Left renal cortex interstitium (tissue), 4 donors: ENCODE measurements at places on chromosomes 16 and 17.

- DNase-seq, result no peak
Observed at GRCh38 chr17:82843904-82844680, 4.3 kb upstream of the ZNF750 start.

GRCh38 chr17:81130385-81131361, 34.6 kb upstream of the PVALEF start:
- no peak for DNase-seq

GRCh38 chr16:55284718-55285099, 39.3 kb upstream of the IRX6 start:
- no peak for DNase-seq

GRCh38 chr17:28279411-28279810, 39.6 kb upstream of the TMEM97 start:
- no peak for DNase-seq

DNA sequence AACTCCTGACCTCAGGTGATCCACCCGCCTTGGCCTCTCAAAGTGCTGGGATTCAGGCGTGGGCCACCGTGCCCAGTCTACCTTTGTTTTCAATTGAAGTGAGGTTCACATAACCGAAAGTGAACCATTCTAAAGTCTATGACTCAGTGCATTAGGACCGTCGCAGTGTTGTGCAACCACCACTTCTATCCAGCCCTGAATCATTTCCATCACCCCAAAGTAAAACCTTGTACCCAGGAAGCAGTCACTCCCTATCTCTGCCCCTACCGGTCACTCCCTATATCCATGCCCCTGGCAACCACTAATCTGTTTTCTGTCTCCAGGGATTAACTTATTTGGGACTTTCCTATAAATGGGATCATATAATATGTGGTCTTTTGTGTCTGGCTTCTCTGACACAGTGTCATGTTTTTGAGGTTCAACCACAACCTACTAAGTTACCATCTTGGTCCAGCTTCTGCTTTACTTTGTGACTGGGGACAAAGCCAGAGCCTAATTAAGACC, 28.3 kb upstream of the CDC42EP4 start:
- no peak for DNase-seq

DNA sequence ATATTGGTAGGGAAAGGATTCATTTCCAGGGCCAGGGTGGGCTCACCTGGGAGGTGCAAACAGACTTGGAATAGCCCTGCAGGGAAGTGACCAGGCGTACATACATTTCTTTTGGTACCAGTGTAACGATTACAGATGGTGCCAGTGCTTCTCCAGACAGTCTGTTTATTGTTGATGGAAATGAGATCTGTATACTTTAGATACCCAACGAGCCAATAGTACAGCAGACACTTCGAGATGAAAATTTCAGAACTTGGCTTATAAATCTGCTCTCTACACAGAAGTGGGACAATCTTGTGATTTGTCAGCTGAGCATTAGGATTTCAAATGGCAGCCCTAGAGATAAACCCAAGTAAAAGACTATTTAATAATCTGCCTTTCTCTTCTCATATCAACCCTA, 57.9 kb downstream of the HS3ST2 start:
- no peak for DNase-seq

DNA sequence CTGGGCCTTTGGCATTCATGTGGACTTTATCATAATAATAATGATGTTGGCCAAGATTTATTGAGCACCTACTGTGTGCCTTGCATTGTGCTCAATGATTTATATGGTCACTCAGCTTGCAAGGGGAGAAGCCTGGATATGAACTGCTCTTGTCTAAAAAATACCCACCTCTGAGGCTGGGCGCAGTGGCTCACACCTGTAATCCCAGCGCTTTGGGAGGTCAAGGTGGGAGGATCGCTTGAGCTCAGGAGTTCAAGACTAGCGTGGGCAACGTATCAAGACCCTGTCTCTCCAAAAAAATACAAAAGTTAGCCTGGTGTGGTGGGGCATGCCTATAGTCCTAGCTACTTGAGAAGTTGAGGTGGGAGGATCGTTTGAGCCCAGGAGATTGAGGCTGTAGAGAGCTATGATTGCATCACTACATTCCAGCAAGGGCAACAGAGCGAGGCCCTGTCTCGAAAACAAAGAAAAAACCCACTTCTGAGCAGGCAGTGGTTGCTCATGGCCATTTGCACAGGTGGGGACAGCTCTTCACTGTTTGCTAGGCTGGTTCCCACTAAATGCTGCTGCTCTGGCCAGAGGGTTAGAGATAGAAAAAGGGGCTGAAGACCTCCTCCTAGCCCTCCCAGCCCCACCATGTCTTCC, 4.3 kb upstream of the ADGRG1 start:
- no peak for DNase-seq

GRCh38 chr17:17344507-17345293, 41.5 kb downstream of the NT5M start:
- no peak for DNase-seq

DNA sequence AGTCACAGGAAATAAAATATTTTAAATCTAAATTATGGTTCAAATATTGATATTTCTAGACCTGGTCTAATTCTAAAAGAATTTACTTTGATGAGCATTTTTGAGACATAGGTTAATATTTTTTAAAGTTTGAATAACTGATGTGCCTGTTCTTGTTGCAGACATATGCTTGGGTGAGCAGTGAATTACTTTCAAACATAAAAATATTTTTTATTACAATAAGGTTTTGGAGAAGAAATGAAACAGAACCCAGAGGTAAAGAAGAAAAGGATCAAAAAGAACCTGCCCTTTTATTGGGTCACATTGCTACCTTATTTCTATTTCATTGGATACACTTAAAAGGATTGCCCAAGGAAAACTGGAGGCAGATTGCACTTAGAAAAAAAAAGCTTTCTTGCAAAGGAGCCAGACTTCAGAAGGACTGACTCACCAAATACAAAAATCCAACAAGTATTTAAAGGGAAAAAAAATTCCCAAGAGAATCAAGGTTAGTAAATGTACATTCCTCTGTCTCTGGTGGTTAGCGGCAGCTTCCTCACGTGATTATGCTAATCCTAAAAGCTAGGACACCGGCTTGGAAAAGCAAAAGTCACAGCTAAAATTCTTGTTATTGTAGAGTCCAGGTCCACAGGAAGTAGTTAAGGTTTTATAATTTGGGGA, 18.5 kb downstream of the ENPP7 start:
- no peak for DNase-seq

DNA sequence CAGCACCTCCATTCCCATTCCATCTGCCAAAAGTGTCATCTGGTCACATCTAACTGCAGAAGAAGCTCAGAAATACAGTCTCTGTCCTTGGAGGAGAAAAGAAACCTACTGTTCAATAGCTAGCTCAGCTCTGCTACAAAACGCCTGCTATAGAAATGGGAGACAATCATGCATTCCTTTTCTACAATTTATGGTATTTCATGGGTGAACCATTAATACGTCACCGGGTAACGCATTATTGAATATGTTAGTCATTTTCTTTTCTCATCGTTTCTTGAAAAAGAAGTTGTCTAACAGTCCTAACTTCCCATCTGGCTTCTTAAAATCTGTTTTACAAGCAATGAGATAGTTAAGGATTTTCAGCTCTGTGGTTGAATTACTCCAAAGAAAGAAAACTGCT, 496.7 kb upstream of the RBFOX1 start:
- no peak for DNase-seq

GRCh38 chr17:2798678-2799077, 2.4 kb downstream of the RAP1GAP2 start:
- DNase-seq, result no peak

DNA sequence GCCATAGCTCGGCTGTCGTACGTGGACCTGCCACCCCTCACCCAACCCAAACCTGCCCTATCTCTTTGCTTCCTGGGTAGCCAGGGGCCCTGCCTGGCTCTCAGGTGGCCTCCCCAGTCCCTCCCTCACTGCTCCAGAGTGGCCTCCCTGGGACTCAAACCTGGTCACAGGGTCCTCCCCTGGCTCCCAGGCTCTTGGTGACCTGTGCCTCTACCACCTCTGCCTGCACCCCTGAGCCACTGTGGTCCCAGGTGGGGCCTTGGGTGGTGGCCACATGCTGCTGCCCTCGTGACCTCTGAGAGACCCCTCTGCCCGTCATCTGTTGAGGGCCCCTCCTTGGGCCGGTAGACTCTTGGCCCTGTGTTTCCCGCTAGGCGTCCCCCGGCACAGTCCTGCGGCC, 64.6 kb upstream of the PVALEF start:
- DNase-seq, result no peak

DNA sequence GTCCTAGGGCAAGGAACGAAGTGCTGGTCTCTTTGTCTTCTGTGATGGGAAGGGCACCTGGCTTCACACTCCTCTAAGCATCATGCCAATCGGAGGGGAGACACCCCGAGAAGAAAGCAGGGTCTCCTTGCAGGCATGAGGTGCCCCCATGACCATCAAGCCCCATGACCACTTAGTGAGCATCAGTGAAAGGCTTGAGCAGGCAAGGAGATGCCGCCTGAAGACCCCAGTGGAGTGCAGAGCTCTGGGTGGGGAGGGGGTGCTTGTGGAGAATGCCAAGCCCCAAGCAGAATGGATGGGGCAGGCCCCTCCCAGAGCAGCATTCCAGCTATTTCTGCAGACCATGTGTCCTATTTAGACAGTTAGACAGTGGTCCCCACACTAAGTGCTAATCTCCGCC, 232.7 kb upstream of the TNRC6C start:
- DNase-seq, result no peak

DNA sequence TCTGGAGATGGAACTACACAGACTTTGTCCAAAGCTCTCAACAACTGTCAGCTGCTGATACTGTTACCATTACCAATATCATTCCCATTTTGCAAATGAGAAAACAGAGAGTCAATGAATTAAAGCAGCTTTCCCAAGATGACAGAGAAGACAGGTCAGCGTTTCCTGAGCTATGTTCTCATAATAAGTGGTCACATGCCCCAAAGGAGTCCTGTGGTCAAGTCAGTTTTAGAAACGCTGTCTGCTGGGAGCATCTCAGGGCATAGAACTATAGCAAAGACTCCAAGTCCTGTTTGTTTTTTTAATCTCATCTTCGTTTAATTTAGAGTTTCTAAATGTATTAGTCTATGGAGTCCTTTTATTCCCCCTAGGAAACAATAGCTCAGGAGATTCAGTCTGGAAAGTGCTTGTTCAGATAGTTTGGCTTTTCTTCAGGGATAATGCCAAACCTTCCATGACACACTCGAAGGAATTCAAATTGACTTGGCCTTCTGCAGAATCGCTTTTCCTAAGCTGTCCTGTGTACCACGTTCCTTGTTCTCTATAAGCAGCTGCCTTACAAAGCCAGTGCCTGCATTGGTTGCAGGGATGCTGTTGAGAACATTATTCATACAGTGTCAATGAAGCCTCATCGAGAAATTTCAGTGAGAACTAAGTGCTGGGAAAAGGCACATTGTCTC, 12.1 kb downstream of the CCDC42 start:
- DNase-seq, result no peak

DNA sequence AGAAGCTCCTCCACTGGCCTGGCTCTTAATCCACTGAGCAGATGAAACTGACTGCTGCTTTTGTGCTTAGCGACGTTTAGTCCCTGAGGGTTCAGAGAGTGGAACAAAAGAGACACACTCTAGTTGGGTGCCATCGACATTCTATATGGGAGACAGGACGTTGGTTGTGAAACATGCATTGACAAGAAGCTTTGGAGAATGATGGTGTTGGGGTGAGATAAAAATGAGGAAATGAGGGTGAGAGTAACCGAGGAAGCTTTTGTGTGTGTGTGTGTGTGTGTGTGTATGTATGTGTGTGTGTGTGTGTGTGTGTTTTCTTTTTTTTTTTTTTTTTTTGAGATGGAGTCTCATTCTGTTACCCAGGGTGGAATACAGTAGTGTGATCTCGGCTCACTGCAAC, 89.5 kb downstream of the ABCC1 start:
- DNase-seq, result no peak

GRCh38 chr17:73564843-73565242, 79.4 kb downstream of the SDK2 start:
- DNase-seq, result no peak

DNA sequence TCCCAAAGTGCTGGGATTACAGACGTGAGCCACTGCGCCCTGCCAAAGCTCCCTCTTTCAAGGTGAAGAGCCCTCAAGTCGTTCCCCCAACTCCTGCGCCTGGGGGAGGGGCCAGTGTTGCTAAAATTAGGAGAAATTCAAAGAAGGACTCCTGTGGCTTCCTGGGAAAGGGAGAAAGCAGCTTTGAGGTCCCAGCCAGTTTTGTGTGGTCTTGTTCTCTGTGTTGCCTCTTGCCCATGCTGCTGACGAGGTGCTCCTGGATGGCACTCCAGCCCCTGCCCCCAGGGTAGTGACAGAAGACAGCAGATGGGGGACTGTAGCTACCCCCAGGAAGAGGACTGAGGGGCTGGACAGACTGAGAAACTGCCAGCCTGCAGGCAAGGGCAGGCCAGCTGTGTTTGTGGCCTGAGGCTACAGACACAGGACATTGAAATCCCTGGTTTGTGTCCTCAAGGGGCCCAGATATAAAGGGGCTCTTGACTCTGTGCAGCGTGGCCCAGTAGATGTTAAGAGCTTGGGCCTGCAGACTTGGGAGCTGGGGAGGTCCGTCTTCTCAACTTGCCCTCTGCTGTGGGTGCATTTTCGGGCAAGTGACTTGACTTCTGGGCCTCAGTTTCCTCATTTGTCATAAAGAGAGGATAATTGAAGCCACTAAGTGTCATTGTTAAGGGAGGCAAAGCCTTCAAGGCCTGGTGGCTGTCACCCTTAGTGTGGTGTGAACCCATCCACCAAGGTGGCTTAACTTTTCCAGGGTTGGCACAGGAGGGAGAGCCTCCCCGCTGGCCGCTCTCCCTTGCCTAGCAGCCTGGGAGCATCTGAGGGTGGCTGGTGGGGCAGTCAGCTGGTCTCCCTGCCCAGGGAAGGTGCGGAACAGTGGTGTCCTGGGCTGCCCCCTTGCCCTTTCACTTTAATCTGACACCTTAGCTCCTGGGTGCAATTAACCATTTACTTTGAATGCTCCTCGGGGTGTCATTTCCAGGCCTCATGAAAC, 4.1 kb downstream of the UBALD2 start:
- no peak for DNase-seq

- DNase-seq, result no peak
Observed at GRCh38 chr17:21058098-21058893, 15.5 kb upstream of the USP22 start.

DNA sequence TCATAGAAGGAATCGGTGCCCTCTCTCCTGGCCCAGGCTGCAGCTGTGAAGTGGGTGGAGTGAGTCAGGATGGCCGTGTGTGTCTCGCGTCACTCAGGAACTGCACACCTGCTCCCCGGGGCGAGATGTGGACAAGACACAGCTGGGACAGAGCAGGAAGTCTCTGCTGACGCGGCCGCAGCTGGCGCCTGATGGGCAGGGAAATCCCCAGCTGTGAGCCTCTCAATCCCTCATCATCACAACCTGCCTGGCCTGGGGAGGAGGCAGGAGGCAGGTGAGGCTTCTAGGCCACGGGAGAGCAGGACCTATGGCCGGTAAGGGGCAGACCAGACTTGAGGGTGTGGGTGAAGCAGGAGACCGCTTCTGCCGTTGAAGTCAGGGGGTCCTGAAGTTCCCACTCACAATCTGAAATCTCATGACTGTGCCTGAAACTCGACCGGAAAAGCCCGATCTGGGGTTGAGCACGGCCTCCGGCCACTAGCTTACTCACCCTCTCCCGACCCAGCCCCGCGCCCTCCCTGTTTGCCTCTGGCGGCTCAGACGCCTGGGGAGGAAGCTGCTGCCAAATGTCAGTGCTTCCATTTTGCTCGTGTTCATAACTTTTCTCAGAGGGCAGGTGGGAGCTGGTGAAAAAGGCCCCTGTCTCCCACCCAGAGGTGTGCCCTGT, 1.1 kb upstream of the TRPV3 start:
- DNase-seq, result no peak
